ENCODE measurements at places on chromosomes 7 and 10.

DNA sequence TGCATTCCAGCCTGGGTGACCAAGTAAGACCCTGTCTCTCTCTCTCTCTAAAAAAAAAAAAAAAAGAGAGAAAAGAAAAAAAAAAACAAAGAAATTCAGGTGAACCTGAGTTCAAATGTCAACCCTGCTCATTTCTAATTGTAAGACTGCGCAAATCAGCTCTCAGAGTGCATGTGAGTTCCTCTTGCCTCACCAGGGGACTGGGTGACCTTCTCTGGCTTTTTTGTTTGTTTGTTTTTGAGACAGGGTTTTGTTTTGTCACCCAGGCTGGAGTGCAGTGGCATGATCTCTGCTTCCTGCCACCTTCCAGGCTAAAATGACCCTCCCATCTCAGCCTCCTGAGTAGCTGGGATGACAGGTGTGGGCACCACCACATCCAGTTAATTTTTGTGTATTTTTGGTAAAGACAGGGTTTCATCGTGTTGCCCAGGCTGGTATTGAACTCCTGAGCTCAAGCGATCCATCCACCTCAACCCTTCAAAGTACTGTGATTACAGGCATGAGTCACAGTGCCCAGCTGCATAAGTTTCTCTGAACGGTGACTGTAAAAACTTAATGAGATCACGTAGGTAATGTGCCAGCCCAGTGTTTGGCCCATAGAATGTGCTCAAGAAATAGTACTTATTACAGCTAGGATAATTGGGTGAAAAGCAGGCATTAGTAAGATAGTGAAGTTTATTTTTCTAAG is 45.3 kb upstream of the BAMBI start:
- DNase-seq: no peak

GRCh38 chr7:91198371-91198770 is 65.9 kb upstream of the FZD1 start:
- no peak for DNase-seq

- no peak for DNase-seq
Measured at GRCh38 chr10:26728957-26729356, 31.5 kb downstream of the PDSS1 start.

GRCh38 chr10:103278862-103279298 is 1.9 kb downstream of the INA start:
- DNase-seq: peak; percentile 48

DNA sequence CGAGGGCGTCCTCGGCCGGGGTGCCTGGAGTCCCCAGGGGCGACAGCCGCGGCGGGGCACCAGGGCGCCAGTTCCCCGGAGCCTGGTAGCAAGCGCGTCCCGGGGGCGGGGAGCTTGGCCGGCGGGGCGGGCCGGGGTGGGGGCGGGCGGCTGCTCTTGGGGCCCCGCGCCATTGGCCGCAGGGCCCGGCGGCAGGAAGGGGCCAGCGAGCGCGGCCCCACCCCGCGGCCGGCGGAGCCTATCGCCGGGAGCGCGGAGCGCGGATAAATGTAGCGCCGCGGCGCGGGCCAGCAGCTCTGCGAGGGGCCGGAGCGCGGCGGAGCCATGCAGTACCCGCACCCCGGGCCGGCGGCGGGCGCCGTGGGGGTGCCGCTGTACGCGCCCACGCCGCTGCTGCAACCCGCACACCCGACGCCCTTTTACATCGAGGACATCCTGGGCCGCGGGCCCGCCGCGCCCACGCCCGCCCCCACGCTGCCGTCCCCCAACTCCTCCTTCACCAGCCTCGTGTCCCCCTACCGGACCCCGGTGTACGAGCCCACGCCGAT is at the start of gene HHEX:
Gene HHEX, plus strand, starts transcription at position 293 of the 548 bp plus-strand sequence. Its CDS starts 32 bp downstream, at position 325.
- DNase-seq: no peak

- DNase-seq: no peak
Measured at GRCh38 chr10:22976534-22976933, 48.7 kb downstream of the ARMC3 start.

Measured in right lung (tissue), 10 donors.